ENCODE measurements at places on chromosomes 12 and 14. TPM values are rescaled to one million over a fixed set of nuclear protein-coding genes. Genes with fewer than 3 reads are reported as not detected.
A peak's percentile ranks its signal among the peaks of the same experiment; 100 is the strongest.

DNA sequence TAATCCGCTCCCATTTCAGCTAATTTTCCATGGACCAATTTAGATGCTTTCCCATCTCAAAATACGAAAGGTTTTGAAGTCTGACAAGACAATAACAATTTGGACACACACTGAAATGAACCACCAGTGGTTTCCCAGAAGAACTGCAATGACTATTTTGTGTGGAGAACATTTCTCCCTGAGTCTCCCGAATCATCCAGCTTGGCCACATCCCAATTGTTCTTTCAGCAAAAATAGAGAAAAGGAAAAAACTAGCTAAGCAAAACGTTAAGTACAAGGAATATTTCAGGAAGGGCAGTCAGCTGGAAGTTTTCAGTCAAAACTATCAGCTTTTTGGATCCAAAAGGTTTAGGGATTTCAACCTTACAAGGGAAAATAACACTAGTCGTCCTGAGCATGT lies 390.6 kb downstream of the KCNH5 start:
- peak; percentile 23 for DNase-seq

The BDKRB2 gene
- 0.03 TPM for total RNA-seq

- DNase-seq, result no peak
Measured at GRCh38 chr14:90580377-90581335, 183.8 kb downstream of the CALM1 start.

The ACSM4 gene
- total RNA-seq, result not detected

DNA sequence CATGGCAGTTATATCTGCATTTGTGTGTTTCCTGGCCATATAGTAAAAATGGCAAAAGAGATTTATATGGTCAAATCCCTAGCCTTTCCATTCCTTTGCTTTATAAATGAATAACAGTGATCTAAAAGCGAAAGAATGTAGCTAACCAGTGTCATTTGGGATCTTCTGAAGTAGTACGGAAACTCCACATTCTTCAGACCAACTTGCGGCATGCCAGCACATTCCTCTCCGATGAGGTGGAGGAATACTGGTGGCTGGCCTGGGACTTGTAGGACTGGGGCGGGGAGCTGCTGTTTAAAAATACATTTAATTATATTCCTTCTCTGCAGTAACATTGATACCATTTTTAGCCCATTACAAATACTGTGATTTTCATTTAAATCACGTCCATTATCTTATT lies 85.3 kb downstream of the SAMD4A start:
- DNase-seq, result peak; percentile 99

GRCh38 chr12:19783547-19784444 lies 344.5 kb downstream of the AEBP2 start:
- DNase-seq, result no peak

DNA sequence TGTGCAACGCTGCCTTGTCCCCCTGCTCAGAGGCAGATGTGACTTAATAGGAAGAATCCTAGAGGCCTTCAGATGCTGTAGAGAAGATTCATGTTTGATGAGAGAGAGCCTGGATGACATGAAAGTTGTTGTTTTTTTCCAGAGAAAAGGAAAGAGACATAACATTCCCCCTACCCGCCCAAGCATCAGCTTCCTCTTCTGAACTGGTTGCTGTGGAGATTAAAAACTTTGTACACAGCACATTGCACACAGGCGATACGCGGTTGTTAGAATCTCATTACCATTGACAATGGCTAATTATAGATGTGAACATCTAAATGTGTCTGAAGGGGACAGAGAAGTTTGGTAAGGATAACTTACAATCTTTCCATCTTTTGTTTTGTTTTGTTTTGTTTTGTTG lies 13.6 kb upstream of the ETFBKMT start:
- DNase-seq, result no peak

GRCh38 chr12:123690191-123690840 lies 19.4 kb downstream of the TCTN2 start:
- no peak for DNase-seq

DNA sequence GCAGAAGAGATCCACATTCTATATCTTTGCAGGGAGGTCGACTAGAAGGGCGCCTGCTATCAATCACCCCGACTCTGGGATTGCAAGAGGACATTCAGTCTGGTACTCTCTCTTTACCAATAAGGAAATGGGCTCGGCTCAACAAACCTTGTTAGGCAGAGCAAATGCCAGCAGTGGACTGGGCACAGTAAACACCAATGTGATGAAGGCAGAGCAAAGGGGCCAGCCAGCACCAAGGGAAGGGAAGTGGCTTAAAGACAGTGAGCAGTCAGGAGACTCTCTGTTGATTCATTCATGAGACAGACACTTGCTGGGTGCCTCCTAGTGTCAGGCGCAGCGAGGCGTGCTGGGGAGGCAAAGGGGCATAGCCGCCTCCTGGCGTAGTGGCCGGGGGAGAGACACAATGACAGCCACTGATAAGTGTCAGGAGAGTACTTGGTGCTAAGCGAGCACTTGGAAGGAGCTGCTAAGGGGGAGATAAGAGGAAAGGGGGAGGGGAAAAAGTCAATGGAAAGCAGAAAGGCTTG lies 34.1 kb downstream of the TMCC3 start:
- DNase-seq, result peak; percentile 82

The CCDC196 gene
- total RNA-seq, result not detected

The LMNTD1 gene
- total RNA-seq, result not detected
